Hindlimb muscle (tissue), 1 donor: ENCODE measurements at places on chromosomes 12 and 14.

DNA sequence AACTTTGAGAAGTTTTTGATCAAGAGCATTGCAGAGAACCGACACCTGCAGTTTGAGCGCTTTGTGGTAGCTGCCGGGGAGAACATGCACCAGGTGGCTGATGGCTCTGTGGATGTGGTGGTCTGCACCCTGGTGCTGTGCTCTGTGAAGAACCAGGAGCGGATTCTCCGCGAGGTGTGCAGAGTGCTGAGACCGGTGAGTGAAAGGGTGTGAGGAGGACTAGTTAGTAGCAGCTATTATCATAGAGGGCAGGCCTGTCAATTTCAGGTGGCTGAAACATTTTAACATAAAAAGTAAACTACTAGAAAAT is 27.0 kb upstream of the HIGD1C start:
- DNase-seq = peak; percentile 4

GRCh38 chr14:70558356-70558755 is 23.6 kb upstream of the ADAM20 start:
- DNase-seq = no peak

DNA sequence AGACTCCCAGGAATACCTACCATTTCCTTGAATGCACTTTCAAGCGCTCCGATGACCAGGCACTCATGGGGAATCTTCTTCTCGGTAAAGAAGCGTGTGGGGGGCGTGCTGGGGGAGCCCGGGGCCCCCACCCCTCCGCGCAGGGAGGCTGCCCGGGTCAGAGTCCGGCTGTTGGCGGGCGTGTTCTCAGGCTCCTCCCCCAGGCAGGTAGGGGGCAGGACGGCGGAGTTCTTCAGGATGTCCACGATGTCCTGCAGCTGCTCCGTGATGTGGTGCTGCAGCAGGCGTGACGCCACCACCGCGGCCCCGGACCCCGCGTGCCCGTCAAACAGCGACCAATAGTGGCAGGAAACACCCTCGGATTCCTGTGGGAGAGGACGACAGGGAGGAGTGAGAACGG is 133.2 kb downstream of the PPM1H start:
- DNase-seq = no peak

DNA sequence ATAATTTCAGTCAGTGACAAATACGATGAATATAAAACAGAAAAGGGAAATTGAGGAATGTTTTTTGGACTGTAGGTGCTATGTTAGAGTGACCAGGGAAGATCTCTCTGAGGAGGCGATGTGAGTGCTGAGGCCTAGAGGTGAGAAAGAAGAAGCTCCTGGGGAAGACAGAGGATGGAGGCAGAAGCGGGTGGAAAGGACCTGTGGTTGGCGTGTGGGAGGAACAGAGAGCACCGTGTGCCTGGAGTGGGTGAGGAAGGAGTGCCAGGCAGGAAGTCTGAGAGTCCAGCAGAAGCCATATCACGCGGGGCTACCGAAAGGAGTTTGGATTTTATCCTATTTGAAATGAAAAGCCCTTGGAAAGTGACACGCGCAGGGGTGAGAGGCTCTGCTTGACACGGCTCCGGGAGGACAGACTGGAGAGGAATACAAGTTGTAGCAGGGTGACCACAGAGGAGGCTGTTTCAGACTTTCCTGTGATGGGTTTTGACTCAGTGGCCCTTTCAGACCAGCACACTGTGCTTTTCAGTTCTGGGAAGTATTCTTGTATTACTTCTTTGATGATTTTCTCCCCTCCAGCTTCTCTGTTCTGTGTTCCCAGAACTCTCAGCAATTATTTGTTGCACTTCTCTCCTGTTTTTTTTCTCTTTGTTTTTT is 96.9 kb downstream of the VRK1 start:
- DNase-seq = no peak

- no peak for DNase-seq
Observed at GRCh38 chr12:62361048-62361447, 100.8 kb downstream of the USP15 start.

GRCh38 chr12:120800665-120801064 is 75.0 kb downstream of the ACADS start:
- no peak for DNase-seq

DNA sequence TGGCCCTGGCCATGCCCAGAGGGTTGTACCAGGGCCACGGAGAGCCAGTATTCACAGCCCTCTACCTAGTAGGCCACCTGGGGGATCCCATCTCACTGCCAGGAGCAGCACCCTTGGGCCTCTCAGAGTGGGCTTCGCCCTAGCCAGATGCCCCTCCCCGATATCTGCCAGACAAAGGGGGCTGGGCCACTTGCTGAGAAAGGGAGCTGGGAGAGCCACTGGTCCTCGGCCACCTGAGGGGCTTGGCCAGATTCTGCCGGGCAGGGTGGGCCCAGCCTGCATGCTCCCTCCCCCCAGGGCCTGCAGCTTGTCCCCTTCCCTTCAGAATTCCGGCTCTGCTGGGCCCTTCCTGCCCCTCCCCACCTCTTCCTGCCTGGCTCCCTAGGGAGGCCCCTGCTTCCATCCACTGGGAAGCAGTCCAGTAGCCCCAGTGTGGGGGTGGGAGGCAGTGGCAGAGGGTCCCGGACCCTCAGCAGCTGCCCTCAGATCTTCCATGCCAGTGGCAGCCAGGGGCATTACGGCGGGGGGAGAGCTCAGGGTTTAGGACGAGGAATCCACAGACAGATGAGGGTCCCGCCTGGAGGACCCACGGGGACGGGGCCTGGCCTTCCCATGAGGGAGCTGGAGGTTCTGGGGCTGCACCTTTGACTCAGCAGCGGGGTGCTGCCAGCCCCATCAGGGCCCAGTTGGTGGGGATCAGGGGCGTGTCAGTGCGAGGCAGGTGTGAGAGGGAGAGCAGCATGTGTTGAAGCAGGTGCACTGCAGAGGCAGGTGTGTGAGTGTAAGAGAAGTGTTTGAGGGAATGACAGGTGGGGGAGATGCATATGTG is 2.4 kb downstream of the CRIP2 start:
- no peak for DNase-seq

DNA sequence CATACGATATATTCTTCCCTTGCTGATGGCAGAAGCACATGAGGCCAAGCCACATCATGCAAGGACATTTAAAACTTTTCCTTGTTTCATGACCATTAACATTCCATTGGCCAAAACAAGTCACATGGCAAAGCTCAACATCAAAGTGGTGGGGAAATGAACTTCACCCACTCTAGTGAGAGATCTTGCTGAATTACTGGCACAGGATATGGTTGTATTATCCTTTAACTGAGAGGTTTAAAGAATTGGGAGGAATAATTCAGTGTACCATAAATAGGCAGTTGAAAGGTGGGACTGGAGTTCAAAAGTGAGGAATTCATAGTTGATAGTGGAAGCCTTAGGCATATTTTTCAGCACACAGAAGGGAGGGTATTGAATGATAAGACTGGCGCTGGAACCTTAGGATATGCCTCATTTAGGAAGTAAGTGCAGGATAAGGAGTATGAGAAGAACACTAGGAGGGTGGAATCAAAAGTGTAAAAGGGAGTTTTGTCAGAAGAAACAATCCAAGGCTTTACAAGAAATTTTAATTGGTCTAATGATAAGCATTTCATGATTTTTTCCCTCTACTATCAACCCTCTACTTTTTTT is 398.8 kb downstream of the C12orf75 start:
- DNase-seq = no peak

- no peak for DNase-seq
Observed at GRCh38 chr14:54549862-54550261, 17.1 kb upstream of the SAMD4A start.

- DNase-seq = no peak
Observed at GRCh38 chr14:63155511-63156185, 48.6 kb upstream of the RHOJ start.

DNA sequence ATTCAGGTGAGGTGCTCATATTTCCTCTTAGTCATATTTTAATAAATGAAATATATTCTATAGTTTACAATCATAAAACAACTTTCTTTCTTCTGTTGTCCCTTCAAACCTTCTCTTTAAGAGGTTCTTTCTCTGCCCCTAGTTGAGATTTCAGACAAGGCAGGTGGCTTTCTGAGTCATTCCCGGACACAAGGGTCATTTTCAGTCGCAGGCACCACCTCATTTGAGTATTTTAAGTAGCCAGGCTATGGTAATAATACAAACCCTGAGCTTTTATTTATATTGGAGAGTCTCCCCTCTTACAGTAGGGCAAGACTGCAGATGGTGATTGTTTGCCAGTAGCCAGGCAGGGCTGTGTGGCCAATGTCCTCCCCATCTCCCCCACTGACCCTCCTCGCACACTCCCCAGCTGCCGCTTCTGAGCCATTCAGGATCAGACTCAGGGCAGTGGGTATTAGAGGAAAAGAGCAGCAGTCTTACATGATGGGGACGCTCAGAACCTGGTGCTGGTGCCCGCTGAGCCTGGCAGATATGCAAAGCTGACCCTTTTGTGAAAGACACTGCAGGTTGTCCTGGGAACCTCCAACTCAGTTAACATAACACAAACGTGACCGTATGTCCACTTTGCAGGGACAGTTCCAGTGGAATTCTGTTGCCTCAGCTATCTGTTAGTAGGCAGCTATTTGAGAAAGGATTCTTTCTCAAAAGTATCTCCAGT is 101.1 kb upstream of the BCL2L14 start:
- no peak for DNase-seq

- DNase-seq = no peak
Observed at GRCh38 chr12:58741226-58741625, 179.1 kb downstream of the LRIG3 start.

- DNase-seq = no peak
Observed at GRCh38 chr12:62654326-62655241, 188.0 kb downstream of the MON2 start.

DNA sequence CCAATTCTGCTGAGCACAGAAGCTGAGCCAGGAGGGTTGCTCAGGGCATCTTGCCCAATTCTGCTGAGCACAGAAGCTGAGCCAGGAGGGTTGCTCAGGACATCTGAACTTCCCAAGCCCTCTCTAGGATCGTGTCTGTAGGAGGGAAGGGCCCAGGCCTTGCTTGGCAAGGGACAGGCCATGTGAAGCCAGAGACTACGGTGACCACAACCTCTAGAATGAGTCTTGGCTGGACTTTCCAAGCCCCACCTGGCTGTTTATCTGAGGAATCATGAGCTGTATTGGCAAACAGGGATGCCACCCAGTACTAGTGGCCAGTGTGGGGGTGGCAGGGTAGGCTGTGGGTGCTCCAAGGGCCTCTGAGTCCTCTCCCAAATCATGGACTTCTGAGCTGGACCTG is 7.7 kb upstream of the SERPINA6 start:
- DNase-seq = no peak

DNA sequence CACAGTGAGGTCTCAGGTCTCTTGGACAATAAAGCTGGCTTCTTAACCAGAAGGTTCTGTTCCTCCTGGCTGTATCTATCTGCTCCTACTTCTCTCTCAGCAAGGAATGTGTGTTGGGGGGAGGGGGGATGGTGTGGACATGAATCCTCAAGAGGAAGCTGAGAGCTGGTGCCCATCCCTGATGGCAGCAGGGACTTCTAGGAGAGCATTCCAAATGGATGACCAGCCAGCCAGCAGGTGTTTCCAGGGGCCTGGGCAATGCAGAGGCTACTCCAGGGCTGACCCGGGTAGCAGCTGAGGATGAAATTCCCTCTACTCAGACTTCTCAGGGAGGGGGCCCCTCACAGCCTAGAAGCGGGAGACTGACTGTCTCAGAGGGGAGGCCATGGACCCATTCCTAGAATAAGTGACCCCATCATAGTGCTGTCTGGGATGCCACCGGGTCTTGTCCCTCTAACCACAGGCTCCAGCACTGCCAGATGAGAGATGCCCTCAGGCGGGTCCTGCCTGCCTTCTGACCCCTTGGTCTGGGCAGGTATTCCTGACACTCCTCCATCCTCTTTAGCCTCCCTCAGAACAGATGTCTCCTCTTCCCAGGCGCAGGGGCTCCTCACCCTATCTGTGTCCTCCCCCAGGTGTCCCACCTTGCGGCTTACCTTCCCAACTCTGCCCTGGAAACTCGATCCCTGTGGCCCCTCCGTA is 1.2 kb downstream of the RAB15 start:
- no peak for DNase-seq

DNA sequence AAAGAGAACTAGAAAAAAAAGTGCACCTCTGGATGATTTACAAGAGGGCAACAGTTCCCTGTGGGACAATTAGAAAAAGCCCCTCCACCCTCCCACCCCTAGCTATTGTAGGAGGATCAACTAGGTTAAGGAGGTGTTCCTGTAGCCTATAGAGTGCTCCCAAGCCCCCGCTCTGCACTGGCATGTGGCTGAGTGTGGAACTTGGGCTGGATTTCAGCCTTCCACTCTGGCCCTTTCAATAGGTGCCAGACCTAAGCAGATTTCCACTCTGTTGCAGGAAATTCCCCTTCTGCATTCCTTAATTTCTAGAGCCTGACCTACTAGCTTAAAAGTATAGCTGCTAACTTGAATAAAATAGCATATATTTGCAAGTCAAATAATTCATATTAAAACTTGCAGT is 2.8 kb downstream of the NFATC4 start:
- DNase-seq = no peak

DNA sequence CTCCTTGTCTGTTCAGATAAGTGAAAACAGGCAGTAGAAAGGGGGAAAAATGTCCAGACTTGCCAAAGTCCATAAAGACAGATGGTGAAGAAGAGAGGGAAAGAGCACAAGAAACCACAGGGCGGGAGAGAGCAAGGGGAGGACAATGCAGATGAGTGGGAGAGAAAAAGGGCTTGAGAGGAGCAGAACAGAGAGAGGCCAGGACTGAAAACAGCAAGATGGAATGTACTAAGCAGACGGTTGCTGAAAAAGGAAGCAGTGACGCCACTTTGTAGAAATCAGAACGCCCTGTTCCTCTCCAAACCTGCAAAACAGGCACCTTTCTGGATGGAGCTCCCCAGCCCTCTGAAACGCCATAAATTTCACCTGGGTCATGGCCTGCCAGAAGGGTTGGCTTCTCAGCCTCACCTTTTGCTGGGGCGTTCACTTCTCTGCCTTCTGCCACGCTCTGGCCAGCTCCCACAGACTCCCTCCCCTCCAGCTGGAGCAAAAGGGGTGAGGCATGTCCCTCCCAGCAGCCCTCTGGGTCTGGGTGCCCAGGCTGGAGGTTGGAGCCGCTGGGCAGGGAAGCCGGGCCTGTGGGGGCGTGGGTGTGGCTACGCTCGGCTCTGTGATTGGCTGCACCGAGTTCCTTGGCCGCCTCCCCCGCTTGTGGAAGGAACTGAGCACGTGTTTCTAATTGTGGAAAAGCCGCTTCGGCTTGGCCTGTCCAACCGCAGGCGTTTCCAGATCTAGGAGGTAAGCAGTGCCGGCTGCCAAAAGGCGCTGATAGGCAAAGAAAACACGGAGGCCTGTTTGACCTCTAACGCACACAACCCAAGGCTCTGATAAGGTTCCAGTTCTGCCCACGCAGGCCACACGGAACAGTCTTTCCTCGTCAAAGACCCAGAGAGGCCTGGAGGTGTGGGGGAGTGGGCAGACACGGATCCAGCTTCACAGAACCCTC is 29.3 kb downstream of the SLC7A8 start:
- peak; percentile 76 for DNase-seq

- no peak for DNase-seq
Observed at GRCh38 chr12:98405805-98406366, 109.5 kb upstream of the TMPO start.

DNA sequence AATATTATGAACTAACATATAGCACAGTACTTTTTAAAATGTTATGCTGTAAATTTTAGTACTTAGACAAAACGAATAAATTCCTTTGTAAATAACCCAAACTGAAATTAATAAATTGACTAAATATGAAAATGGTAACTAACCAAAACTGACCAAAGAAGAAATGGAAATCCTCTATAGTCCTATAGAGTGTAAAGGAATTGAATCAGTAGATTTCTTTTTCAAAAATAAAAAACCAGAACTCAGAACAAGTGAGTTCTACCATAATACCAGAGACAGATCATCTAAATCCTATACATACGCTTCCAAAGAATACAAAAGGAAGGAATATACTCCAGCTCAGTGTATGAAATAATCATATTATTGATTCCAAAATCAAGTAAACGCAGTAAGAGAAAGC is 39.8 kb downstream of the TMPRSS12 start:
- DNase-seq = no peak
